ENCODE measurements at places on chromosomes 2 and 18.

DNA sequence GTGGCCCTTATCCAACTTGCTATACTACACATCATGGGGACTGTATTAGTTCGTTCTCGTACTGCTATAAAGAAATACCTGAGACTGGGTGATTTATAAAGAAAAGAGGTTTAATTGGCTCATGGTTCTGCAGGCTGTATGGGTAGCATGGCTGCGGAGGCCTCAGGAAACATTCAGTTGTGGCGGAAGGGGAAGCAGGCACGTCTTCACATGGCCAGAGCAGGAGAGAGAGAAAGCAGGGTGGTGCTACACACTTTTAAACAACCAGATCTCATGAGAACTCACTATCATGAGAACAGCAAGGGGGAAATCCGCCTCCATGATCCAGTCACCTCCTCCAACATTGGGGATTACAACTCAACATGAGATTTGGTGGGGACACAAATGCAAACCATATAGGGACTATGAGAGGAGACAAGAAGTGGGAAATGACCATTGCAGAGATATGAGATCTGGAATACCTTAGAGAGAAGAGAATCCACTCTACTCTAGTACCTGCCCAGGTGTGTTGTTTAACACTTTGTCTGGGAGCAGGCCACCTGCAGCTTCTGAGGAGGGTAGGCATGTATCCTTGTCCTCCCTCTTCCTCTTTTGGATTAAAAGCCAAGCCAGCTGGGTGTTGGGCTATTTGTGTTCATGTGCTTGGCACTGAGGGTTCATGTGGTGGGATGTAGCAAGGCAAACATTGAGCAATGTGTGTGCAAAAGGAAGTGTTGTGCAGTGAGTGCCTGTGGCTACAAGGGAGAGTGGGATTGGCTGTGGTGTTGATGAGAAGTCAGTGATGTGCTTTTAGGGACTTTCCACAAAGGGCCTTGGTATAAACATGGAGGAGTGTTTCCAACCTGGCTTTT lies 22.8 kb downstream of the TTLL4 start:
- DNase-seq: peak; percentile 26

GRCh38 chr2:47457268-47457667 lies 54.3 kb downstream of the MSH2 start:
- no peak for DNase-seq

- no peak for DNase-seq
Observed at GRCh38 chr2:140808820-140809219, 1322.0 kb downstream of the LRP1B start.

DNA sequence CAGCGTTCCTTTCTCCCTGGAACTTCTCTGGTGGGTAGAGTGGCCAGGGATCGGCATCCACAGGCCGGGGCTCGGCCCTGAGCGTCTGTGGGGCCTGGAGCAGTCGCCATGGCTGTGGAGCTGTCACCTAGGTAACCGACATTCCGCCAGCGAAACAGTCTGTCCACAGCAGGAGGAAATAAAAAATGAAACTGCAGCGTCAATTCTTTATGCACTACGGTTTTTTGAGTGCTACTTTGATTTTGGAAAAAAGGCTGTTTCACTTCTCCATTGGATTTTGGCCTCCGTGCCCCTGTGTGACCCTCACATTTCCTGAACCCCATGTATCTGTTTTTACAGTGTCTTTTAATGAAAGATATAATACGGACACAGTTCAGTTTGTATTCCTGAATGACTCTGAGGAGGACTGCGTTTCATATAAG lies 163.4 kb downstream of the LDLRAD4 start:
- peak; percentile 79 for DNase-seq

GRCh38 chr2:196239622-196240587 lies 68.5 kb upstream of the STK17B start:
- DNase-seq: peak; percentile 90

- DNase-seq: no peak
Observed at GRCh38 chr2:83364264-83364663, 1094.8 kb downstream of the SUCLG1 start.

GRCh38 chr2:220422676-220423075 lies 795.2 kb downstream of the SLC4A3 start:
- DNase-seq: no peak

GRCh38 chr2:41853427-41854191 lies 194.2 kb upstream of the PKDCC start:
- peak; percentile 28 for DNase-seq

GRCh38 chr2:127594116-127594591 lies 51.8 kb upstream of the GPR17 start:
- no peak for DNase-seq

DNA sequence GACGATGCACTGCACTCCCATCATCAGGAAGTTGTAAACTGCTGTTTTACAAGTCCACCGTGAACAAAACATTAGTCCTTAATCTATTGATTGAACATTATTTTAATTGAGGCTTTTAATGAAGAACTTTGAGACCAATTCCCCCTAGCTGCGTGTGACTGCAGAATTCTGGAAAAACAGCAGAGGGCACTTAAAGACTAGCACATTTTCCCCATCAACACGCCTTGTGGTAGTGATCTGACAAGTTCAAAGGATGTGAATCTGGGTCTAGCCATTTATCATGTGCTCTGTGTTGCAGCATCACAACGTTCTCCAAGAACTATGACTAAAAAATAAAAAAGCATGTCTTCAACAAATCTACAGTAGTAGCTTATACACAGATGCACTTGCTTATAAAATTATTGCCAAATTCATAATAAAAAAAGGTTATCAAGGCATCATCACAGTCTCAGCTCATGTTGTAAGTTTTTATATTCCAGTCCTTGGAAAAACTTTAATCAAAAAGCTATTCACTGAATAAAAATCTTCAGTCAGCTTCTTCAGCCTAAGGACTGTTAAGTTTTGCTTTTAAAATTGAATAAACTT lies 35.8 kb downstream of the SKOR2 start:
- peak; percentile 19 for DNase-seq

GRCh38 chr18:11809895-11810294 lies 41.3 kb upstream of the CHMP1B start:
- no peak for DNase-seq

DNA sequence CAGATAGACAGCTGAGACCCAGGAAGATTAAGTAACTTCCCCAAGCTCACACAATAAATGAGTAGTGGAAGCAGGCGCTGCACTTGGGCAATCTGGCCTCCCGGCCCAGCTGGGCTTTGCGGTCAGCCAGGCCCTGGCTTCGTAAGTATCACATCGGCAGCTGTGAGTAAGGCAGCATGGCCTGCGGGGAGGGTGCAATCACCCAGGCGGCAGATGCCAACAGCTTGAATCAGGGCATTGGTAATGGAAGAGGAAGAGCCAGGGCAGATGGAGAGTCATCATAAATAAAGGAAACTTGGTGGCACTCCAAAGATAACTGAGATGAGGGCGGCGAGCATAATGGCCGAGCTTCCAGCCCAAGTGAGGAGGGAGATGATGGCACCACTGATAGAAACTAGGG lies 217.9 kb upstream of the PID1 start:
- DNase-seq: no peak

- peak; percentile 15 for DNase-seq
Observed at GRCh38 chr2:3238951-3239841, 138.4 kb downstream of the EIPR1 start.
